ENCODE measurements at places on chromosomes 4 and X. TPM values are rescaled to one million over a fixed set of nuclear protein-coding genes. Genes with fewer than 3 reads are reported as not detected.

GRCh38 chr4:177047851-177048174 lies 255.1 kb upstream of the VEGFC start:
- DNase-seq: no peak

Gene SAGE1
- not detected for polyA plus RNA-seq

DNA sequence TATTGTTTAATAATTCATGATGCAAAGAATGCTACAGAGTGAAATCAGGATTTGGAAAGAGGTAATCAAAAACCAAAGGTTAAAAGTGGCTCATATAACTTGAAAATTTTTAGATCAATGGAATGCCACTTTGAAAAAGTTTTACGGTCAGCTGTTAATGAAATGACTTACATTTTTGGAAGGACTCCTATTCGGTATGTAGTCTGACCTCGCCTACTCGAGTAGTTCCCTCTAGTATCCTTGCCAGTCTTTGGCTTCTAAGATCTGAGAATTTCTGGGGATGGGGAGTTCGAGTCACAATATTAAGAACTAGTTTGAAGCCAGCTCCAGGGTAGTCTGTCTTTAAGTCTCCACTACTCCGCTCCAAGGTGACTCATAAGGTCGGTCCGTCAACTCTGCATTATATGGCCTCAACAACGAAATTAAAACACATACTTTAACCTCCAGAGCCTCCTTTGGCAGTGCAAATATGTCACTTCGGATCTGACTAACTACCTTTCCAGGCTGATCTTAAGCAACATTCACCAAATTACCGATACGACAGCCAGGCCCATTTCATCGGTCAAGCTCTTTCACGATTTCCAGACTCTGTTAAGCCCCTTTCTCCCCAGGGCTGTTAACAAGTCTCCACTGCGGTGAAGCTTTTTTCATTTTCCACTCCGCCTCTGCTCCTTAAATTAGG lies 733 bp upstream of the NAA15 start:
- DNase-seq: peak; percentile 37

DNA sequence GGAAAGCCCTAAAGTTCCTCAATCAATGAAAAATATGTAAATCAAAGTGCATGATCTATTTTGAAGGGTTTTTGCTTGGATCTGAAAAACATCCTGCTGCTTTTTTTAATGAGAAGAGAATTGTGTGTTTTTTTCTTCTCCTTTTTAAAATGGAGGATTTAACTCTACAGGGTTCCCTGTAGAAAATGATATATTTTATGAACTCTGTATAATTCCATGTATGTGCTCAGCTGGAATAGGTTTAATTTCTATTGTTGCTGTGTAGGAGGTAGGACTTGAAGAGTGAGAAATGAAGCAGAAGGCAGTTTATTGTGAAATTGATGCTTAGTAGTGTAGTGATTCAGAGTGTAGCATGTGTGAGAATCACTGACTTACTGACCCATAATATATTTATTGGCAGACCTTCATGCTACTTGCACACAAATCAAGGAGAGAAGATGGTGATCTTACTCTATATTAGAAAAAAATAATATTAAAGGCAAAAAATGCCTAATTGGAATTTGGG lies 286.8 kb upstream of the FSTL5 start:
- no peak for DNase-seq

DNA sequence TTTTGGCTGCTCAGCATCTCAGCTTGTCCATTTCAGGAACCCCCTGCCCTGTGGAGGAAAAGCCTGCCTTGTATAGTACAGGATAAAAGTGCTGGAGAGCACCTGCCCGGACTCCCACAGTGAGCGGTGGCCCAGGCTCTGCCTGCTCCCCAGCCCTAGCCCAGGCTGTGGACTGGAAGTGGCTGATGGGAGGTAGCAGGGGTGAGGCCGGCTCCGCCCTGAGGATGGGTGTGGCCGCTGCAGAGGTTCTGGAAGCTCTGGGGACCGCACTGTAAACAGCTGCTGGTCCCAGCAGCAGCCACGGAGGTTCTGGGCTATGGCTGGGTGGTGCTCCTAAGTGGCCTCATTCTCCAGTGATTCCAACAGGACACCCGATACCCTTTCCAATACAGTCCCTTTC lies 56.6 kb upstream of the HELT start:
- no peak for DNase-seq

Gene FGFR3
- polyA plus RNA-seq: 87.6 TPM

Gene HELT
- polyA plus RNA-seq: not detected

GRCh38 chr4:123652476-123652875 lies 255.9 kb downstream of the SPRY1 start:
- no peak for DNase-seq

Gene ZNF827
- polyA plus RNA-seq: 47.5 TPM

Gene DUSP21
- not detected for polyA plus RNA-seq

- no peak for DNase-seq
These were observed 9.9 kb upstream of the SLC25A6 start for GRCh38 chrX:1401611-1402430.

Gene HTR2C
- 2.1 TPM for polyA plus RNA-seq

- DNase-seq: no peak
These were observed 192.8 kb downstream of the BCOR start for GRCh38 chrX:39904816-39905537.

- DNase-seq: no peak
These were observed 118.9 kb downstream of the RAB28 start for GRCh38 chr4:13365195-13365594.

GRCh38 chrX:43880425-43880824 lies 1.8 kb downstream of the MAOB start:
- no peak for DNase-seq

DNA sequence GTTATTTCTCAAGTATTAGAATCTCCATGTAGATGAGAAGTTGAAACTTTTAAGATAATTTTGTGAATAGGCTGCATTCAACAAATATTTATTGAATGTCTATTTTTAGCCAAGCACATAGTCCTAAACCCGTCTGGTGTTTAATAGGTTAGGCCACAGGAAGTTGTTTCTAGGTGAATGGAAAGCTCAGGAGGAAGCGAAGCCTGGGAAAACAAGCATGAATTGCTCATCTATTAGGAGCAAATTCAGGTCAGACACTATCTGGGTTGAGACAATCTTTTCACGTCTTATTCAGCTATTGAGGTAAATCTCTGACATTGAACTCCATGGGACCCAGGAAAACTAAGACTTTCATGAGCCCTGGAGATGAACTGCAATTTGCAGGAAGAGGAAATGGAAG lies 43.1 kb upstream of the FREM3 start:
- no peak for DNase-seq

DNA sequence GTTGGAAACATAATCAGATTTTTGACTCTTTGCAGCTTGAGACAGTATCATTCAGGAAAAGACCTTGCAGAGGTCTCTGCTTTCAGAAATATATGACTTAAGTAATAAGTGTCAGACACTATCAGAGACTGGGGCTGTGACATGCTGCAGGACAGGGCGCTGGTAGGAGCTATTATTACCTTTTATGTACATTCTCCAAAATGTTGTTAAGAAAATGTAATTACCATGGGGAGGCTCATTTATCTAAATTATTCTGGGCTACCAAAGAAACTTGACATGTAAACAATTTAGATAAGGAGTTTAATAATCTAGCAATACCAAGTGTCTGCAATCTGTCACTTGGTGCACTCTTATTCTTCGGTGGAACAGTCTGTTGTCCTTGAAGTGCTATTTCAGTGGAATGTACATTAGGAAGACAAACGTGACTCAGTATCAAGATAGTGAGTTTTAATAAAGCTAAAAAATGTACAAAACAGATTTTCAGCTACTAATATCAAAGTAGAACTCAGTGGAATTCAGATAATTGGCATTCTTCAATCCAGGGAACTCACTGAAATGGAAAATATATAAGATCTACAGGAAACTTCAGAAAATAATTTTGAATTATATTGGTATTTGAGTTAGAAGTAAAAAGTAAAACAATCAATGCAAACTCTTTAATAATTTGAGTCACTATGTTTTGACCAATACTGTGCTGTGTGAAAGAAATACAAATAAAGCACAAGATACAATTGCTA lies 214.5 kb downstream of the KCNIP4 start:
- no peak for DNase-seq

- no peak for DNase-seq
These were observed 196.7 kb upstream of the LNX1 start for GRCh38 chr4:53788011-53788410.

- DNase-seq: no peak
These were observed 585.7 kb downstream of the TLL1 start for GRCh38 chr4:166458756-166459155.

Gene RENBP
- polyA plus RNA-seq: 20.7 TPM

DNA sequence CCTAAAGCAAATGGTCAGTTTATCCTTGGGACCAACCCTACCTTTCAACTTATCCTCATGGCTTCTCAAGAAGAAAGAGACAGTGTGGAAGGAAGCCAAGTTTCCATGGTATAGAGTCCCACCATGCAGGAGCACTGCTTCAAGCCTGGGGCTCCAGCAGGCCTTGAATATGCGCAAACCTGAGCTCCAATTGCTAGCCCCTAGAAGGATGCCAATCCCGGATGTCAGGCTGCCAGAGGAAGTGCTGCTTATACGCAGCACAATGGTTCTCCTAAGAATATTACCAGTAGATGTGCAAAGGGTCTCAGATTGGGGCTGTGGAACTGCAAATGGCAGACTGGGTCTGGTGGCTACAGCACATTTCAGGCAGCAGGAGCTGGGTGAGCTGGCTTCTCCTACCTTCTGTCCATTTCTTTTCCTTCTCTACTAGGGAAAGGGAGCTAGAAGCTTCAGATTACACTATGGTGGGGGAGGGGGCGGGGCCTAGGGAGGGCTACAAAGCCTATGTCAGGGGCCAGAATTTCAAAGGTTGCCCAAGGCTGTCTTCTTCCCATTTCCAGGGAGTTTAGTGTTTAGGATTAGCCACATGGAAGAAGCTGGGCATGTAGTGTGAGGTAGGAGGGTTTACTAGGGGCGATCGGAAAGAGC lies 40.7 kb upstream of the CITED1 start:
- no peak for DNase-seq

Gene NAA11
- not detected for polyA plus RNA-seq

- DNase-seq: no peak
These were observed 10.3 kb downstream of the SPATA4 start for GRCh38 chr4:176185051-176185450.

- no peak for DNase-seq
These were observed 95.7 kb upstream of the NKX1-1 start for GRCh38 chr4:1501754-1502500.

DNA sequence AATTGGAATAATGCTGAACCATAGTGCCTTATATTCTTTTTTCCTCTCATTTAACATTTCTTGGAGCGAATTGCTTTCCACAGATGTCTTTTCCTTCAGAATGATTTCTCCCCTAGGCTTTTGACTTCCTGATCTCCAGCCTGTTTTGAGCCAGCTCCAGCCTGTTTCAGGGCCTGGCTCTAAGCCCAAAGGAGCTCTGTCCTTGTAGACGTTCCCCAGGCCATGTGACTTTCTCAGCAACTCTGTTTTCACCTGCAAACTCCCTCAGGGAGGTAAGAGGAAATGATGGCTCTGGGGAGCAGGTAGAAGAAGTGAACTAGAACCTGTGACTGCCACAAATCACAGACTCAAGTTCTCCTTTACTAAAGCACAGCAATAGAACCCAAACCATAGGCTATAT lies 89.1 kb downstream of the AKAP4 start:
- peak; percentile 31 for DNase-seq

DNA sequence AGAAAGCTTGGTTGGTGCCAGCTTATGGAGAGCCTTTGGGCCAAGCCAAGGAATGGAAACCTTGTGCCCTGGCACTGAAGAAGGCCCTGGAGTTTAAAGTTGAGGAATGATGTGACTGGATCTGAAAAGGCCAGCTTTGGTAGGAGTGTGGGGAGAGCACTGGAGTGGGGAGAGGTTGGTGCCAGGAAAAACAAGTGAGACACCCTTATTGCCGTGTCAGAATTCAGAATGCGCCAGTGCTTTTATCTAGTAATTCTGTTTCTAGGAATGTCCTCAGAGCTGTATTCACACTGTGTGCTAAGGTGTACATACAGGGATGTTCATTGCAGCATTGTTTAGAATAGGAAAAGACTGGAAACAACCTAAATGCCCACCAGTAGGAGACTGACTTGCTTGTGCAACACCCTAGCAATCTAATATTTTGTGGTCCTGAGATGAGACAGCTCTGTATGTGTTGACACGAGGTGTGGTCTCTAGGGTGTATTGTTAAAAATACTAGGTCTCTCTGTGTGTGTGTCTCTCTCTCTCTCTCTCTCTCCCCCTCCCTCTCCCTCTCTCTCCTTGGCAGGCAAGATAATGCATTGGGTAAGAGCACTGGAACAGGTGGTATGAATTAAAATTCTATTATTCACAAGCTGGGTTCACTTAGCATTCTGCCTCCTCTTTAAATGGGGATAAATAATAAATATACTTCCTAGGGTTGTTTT lies 107.8 kb downstream of the GATB start:
- no peak for DNase-seq

GRCh38 chr4:79851625-79852304 lies 221.3 kb downstream of the ANTXR2 start:
- no peak for DNase-seq

Gene SPARCL1
- 9.2 TPM for polyA plus RNA-seq

DNA sequence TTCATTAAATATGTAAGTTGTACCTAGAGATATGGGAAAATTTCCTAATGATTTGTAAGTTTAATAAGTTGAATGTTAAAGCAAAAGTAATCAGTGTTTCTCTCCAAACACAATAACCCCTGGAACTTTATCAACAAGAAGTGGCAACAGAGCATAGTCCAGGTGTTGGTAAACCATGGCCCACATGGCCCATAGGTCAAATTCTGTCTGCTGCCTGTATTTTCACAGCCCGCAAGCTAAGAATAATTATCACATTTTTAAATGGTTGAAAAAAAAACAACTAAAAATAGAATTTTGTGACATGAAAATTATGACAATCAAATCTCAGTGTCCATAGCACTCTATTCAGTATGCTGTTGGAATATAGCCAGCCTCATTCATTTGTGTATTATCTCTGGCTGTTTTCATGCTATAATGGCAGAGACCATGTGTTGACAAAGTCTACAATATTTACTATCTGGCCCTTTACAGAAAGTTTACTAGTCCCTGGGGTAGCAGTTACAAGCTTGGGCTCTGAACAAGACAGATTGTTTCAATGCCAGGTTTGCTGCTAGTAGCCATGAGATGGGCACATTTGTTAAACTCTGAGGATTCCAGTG lies 395.8 kb downstream of the GASK1B start:
- DNase-seq: no peak

Gene TEX13C
- polyA plus RNA-seq: not detected

DNA sequence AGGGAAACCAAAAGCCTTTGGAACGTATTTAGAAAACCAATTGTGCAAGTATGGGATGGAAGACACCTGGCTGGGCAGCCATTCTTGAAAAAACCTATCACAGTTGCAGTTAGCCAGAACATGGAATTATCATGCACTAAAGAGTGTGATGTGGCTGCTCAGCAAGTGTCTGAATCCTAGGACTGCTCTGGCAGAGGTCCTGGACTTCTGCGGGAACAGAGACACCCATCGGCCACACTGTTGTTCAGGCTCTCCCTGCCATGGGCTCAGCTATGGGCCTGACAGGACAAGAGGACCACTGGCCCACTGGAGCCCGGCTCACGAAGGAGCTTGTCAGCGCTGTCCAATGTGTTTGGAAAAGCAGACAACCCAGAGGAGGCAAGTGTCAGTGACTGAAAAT lies 115.7 kb upstream of the GPC4 start:
- DNase-seq: no peak

- no peak for DNase-seq
These were observed 197.1 kb downstream of the SLC7A11 start for GRCh38 chr4:138045036-138045435.

Measured in left kidney (tissue), 8 donors.